ENCODE measurements at places on chromosomes 7 and 10. TPM values are rescaled to one million over a fixed set of nuclear protein-coding genes. Genes with fewer than 3 reads are reported as not detected.

DNA sequence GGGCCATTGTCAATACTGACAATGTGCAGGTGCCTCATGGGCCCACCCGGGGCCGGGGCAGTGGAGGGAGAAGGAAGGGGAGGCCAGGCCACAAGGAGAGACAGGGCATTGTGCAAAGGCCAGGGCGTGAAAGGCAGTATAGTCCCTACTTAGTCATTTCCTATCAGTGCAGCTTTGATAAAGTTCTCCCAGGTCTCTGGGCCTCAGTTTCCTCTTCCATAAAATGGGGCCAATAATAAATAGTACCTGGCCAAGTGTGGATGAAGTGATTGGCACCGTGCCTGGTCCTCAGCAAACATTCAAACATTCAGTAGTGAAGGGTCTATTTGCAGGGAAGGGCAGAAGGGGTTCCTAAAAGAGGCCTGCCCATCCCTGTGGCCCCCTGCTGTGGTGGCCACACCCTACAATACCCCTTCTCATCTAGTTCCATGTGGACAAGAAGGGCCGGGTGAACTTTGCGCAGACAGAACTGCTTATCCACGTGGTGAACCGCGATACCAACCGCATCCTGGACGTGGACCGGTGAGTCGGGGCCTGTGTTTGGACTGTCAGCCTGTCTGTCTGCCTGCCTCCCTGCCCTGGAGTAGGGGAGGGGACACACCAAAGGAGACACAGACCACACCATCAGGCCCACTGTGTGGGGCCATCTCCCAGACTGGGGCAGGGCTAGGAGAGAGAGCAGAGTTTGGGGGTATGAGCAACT lies 36.9 kb upstream of the VSIR start:
- no peak overlapping the region for H3K4me3 ChIP-seq
- H3K4me1 ChIP-seq = no peaks in the 10 kb centered on the region
- peaks cover 3% of the 10 kb centered on the region for H3K36me3 ChIP-seq
- H3K27ac ChIP-seq = no peak overlapping the region
- DNase-seq = no peak

GRCh38 chr7:36606153-36606975 lies 117.9 kb downstream of the AOAH start:
- H3K4me3 ChIP-seq = no peak overlapping the region
- H3K27ac ChIP-seq = no peak overlapping the region
- DNase-seq = no peak
- H3K4me1 ChIP-seq = no peaks in the 10 kb centered on the region
- H3K36me3 ChIP-seq = no peaks in the 10 kb centered on the region

DNA sequence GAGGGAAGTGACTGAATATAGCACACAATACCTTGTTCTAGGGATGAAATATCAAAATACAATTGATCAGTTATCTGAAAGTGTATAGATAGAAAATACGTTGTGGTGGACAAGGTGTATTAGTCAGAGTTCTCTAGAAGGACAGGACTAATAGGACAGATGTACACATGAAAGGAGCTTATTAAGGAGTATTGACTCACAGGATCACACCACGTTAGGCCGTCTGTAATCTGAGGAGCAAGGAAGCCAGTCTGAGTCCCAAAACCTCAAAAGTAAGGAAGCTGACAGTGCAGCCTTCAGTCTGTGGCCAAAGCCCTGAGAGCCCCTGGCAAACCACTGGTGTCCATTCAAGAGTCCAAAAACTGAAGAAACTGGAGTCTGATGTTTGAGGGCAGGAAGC lies 406.1 kb downstream of the MDFIC start:
- H3K36me3 ChIP-seq = no peaks in the 10 kb centered on the region
- H3K4me3 ChIP-seq = no peak overlapping the region
- DNase-seq = no peak
- H3K4me1 ChIP-seq = no peaks in the 10 kb centered on the region

Gene CDHR3
- polyA plus RNA-seq = 1.3 TPM

DNA sequence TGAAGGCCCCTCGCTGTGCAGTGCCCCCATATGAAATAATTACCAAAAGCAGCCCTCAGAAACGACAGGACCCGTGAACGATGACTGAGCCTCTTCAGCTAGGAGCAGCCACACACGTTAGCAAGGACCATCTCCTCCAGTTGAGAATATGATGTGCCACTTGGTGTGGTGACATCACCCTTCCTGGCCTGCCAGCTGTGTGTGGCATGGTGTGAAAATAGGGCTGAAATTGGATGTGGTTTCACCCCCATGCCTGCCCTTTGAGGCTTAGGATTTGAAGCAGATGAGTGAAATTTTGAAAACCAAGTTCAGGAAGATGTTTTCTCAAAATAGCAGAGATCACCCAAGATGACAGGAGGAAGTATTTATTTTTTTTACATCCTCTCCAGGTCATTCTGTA lies 49.1 kb upstream of the BTBD16 start:
- H3K36me3 ChIP-seq = peaks cover 20% of the 10 kb centered on the region
- H3K27ac ChIP-seq = no peak overlapping the region
- H3K27me3 ChIP-seq = no peaks in the 10 kb centered on the region
- H3K4me3 ChIP-seq = no peak overlapping the region

Gene CYP3A4
- not detected for polyA plus RNA-seq

All from IMR-90 (cell line).